ENCODE measurements at places on chromosomes 5 and 9. TPM values are rescaled to one million over a fixed set of nuclear protein-coding genes. Genes with fewer than 3 reads are reported as not detected.

DNA sequence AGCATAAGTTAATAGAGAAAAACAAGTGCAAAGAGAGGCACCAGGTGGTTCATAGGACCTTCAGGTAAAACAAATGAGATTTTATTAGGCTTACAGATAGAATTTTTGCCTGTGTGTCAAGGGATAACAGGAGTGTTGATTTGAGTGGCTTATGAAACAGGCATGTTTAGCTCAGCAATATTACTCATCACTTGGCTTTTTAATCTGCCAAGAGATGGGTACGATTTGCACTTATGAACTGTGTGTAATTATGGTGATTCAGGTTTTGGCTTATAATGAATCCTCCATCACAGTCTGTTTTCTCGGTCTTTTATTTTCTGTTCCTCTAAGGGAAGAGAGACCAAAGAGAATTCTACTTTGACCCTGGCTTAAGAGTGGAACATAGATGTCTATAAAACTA, 199.3 kb downstream of the DMRTA1 start:
- DNase-seq: no peak

The ARL14EPL gene
- not detected for polyA plus RNA-seq

The XRCC4 gene
- polyA plus RNA-seq: 7.5 TPM

GRCh38 chr5:116922532-116922931, 347.9 kb upstream of the SEMA6A start:
- no peak for DNase-seq

The KCNV2 gene
- not detected for polyA plus RNA-seq

The CCL27 gene
- polyA plus RNA-seq: 0.18 TPM

- no peak for DNase-seq
Measured at GRCh38 chr9:94084314-94084713, at the start of gene PTPDC1. TSS of gene PTPDC1 (plus strand) at chr9:94084464. CDS start at chr9:94084531, 67 bp downstream.

- DNase-seq: no peak
Measured at GRCh38 chr9:96565671-96566497, 53.8 kb downstream of the CDC14B start.

The C5orf58 gene
- 0.68 TPM for polyA plus RNA-seq

The GPR151 gene
- polyA plus RNA-seq: not detected
